Stimulated activated CD8-positive, alpha-beta memory T cell treated with anti-CD3 and anti-CD28 coated beads, Interleukin-2, amount 100 ng/mL, for 1 hour (primary cell): ENCODE measurements at places on chromosomes 7 and 10.

DNA sequence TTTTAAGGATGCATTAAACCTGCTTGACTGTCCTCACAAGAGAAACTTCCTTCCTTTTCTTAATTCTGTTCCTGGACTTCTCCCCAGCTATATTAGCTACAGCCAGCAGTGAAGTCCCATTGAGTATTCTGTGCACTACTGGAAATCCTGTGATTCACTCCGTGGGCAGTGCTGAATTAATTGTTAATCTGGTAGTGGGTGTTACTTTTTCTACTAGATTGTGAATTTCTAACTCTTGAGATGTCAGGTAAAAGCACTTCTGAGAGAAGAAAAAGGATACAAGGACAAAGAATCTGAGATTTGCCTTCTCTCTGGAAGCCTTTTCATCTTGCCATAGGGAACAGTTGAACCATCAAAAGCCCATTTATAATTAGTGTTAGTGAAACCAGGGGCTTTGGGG is 33.9 kb downstream of the CYCS start:
- no peak for DNase-seq

DNA sequence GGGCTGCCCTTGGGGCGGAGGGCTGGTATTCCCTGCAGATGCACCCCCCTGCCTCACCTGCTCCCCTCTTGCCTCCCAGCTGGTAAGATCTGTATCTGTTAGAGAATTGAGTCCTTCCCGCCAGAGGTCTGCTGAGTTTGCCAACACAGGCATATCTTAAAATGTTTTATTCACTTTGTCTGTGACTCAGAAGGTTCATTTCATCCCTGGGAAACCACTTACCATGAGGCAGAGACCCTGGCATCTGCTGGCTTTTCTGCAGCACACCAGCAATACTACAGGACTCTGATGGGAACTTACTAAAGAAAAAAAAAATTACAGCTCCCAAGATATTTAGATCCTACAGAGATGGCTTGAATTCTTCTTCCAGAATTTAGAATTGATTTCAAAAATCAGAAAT is 131.3 kb downstream of the PLPP4 start:
- no peak for DNase-seq

DNA sequence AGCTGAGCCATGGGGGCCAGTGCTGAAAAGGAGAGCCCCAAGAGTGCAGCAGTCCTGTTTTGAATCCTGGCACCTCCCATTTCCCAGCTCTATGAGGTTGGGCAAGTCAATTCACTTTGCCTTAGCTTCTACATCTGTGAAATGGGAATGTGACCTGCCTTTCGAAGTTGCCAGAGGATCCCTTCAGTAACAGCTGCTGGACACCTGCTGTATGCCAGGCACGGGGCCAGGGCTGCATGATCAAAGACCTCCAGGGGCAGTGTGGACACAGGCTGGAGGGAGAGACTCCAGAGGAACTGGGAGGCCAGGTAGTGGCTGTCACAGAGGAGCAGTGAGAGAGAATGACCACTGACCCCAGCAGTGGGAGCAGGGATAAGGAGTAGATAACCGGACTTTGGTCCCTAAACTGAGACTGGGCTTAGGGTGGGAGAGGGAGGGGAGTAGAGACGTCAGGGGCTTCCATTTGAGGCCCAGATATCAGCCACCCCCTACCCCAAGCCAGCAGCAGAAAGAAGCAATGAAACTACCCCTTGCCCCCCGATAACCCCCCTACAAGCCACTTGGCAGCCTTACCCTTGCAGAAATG is 45.2 kb downstream of the SRRM3 start:
- DNase-seq, result no peak

GRCh38 chr10:35993591-35994515 is 351.8 kb upstream of the FZD8 start:
- DNase-seq, result no peak

GRCh38 chr7:135879233-135879632 is 97.9 kb downstream of the MTPN start:
- no peak for DNase-seq

DNA sequence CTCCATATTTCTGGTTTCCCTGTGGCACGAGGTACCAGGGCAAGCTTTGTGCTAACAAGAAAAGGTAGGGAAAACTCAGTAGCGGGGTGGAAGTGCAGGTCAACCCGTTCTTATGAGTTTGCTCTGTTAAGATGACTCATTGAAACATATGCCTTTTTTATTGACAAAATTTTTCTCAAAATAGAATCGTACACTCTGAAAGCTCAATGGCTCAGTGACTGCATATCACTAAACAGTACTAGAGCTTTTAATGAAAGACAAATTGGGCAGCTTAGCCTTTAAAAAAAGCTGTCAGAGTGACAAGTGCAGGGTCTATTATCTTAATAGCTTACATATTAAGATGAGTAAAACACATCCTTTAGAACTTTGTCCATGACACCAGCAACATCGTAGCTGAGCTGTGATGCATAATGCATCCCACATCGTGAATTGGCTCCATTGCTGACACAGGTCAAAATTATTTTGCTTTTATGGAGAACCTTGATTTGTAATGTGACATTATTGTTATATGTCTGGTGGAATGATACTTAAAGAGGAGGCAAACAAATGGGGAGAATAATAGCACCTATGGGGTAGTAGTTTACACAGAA is 264.4 kb downstream of the ETV1 start:
- DNase-seq, result no peak

DNA sequence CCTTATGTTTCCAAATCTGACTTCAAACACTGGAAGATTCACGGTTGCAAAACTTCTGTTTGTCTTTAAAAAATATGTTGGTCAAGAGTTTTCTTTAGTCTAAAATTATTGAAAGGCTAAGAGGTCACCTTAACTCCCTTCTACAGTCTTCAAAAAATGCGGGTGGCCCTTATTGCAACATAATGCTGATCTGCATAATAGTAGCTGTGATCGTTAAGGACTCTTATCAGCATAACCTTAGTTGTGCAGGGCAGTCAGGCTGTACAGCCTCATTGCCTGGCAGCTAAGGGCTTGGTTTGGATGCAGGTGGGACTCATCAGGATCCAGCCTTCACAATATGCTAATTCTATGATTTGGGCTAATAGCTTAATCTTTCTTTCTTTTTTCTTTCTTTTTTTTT is 15.0 kb downstream of the KIAA1217 start:
- no peak for DNase-seq

GRCh38 chr10:33986515-33986914 is 652.0 kb upstream of the NRP1 start:
- DNase-seq, result no peak

DNA sequence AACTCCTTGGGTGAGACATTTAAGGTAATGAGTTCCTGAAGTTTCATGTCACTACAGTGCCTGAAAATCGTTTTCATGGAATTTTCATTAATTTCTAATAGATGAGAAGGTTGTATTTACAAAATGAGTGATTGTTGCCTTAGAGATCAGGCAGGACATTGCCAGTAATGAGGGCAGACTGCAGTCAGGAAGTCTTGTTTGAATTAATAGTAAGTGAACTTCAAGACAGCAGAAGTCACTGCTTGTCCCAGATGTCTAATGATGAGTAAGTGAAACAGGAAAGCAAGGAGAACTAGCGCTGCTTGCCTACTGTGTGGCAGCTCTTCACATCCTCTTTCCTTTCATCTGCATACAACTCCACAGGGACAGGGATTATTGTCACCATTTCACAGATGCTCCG is 237.4 kb downstream of the BAMBI start:
- DNase-seq, result no peak

DNA sequence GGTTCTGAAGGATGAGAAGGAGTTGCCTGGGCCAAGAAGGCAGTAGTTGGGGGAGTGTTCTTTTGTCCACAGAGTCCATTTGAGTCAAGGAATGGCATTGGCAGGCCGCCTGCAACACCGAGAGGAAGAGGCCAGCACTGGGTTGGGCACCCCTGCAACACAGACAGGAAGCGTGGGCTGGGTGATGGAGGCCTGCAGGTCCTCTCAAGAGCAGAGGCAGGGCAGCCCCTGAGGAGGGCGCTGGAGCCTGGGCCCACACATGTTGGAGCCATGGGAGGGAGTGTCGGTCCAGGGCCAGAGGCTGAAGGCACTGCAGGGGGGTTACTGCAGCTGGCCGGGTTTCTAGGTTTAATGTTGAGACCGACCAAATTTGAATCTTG is 137.3 kb downstream of the PTPN20 start:
- no peak for DNase-seq

DNA sequence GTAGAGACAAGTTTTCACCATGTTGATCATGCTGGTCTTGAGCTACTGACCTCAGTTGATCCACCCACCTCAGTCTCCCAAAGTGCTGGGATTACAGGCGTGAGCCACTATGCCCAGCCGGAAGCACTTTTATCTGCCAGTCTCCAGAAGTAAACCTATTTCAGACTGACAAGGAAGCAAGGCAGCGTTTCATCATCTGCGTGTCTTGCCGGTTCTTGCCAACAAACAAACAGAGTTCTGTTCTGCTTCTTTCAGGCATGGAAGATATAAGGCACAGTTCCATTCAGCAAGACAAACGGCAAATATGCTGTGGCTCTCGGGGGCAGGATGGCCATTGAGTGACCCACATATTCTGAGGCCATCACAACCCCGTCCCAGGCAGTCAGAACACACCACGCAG is 15.5 kb upstream of the LARP4B start:
- DNase-seq, result no peak
